Activated CD4-positive, alpha-beta T cell treated with anti-CD3 and anti-CD28 coated beads, Interleukin-2, Interleukin-6, amounts not matched to agents 100 ng/mL and 50 ng/mL, durations not matched to agents 16 hours and 8 hours (primary cell): ENCODE measurements at places on chromosomes 11 and 22.

DNA sequence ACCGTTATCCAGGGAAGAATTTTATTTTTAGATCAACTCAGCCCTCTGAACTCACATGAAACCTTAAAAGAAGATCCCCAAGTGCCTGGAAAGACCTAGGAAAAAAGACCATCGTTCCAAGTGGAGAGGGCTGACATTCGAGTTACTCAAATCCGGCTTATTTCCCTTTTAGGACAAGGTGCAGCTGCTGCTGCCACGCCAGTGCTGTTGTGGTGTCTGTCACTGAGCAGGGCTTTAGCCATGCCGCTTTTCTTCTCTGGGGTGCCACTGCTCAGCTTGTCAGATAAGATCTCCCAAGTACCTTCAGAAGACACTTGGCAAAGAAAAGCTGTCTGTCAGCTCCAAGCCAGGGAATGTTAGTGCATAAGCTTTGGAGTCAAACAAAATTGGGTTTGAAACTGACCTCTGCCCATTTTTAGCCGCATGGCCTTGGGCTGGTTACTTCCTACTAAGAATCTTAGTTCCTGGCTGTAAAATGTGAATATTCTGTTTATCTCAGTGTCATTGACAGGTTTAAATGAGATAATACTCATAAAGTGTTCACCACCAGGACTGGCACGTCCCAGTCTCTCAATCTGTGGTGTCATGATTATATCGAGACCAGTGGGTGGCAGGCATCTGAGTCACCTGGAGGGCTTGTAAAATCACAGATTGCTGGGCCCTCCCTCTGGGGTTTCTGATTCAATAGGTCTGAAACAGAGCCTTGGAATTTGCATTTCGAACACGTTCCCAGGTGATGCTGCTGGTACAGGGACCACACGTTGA lies 117.5 kb downstream of the PKNOX2 start:
- DNase-seq, result no peak

DNA sequence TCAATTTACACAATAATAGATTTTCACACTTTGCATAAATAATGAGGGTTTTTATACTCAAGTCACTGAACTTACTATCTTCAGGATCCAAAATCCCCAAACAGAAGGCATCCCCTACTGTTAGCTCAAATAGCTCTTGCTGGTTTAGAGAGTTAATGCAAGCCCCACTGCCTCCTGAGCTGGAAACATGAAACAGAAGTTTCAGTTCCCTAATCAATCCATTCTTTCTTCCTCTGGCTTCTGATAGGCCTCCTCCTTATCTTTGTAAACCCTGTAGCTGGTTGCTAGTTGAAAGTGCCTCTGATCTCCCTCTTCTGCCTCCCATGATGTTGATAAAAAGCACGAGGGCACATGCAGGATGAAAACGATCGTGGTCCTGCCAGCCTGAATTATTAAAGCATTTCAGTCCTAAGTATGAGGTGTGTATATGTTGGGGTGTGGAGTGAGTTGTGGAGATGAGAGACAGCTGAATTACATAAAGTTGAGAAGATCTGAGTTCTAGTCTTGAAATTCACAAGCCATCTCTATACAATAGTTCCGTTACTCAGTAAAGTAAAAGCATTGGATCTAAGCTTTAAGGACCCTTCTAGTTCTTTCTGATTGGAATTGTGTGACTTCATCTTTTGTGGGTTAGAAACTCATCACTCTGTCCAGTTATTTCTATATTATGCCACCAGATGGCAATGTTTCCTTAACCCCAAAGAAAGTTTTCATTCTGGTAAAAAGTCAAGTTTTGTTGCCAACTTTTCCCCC lies 35.0 kb upstream of the EHF start:
- DNase-seq, result peak; percentile 28

- no peak for DNase-seq
Measured at GRCh38 chr11:66346476-66347424, 679 bp downstream of the B4GAT1 start.

GRCh38 chr11:30605036-30605605 lies 19.0 kb upstream of the MPPED2 start:
- DNase-seq, result no peak

- no peak for DNase-seq
Measured at GRCh38 chr22:33880986-33881385, 39.3 kb downstream of the LARGE1 start.

GRCh38 chr22:44389926-44390612 lies 77.3 kb upstream of the SHISAL1 start:
- DNase-seq, result no peak

DNA sequence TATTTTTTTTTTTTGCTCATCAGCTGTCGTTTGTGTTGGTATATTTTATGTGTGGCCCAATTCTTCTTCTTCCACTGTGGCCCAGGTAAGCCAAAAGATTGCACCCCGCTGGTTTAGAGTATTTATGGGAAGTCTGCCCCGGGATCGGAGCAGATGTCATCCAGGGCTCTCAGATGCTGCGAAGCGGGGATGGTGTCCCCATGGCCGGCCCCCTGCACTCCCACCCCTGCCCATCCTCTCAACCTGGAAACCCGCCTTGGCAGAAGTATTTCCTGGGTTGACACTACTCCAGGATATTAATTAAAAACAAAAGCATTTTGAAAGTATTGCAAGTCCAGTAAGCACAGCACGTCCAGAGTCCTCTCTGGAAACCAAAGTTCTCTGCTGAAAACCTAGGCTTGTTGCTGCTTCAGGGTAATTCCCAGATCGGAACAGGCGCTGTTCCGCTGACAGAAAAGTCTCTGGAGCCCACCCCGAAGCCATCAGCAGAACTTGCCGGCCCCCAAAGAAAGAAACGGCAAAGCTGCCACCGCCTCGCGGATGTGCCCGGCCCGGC lies 833 bp downstream of the SCUBE2 start:
- DNase-seq, result no peak

DNA sequence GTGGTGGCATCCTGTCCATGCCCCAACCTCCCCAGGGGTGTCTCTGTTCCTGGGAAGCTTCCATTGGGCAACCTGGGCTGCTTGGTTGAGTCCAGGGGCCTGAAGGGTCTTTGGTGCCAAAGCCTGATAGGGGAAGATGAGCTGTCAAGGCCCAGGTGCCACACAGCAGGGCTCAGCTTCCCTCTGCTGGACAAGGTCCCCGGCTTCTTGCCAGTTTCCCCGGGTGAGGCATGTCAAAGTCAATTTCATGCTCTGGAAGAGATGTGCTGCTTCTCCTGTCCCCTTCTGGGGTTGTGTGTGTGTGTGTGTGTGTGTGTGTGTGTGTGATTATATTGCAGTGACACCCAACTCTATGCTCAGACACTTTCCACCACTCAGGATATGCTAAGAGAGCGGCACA lies 26.9 kb downstream of the TP53I11 start:
- DNase-seq, result no peak
